ENCODE measurements at places on chromosomes 2 and 18. TPM values are rescaled to one million over a fixed set of nuclear protein-coding genes. Genes with fewer than 3 reads are reported as not detected.

Gene CKAP2L
- 0.19 TPM for polyA plus RNA-seq

Gene CFAP210
- polyA plus RNA-seq: 0.42 TPM

Gene SETBP1
- polyA plus RNA-seq: 5.8 TPM

Gene KIAA2012
- polyA plus RNA-seq: 0.35 TPM

Gene PROKR1
- polyA plus RNA-seq: not detected

Gene KLHL14
- polyA plus RNA-seq: 0.02 TPM

Gene FHL2
- polyA plus RNA-seq: 3.9 TPM

Gene CAPN14
- not detected for polyA plus RNA-seq

DNA sequence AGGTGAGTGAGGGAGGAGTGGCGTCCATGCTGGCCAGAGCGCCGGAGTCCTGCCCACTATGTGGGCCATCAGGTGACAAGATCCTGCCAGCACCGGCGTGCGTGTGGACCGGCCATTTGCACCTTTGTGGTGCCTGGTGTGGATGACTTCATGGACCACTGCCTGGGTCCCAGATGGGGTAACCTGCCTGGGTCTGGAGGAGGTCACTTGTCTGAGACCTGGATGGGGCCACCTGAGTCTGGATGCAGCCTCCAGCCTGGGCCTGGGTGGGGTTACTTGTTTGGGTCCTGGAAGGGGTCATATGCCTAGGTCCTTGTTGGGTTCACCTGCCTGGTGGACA, 299.6 kb downstream of the NDUFA10 start:
- no peak overlapping the region for H3K4me3 ChIP-seq
- H3K27me3 ChIP-seq: no peaks in the 10 kb centered on the region
- no peaks in the 10 kb centered on the region for H3K4me1 ChIP-seq

GRCh38 chr2:151638191-151638933, 95.9 kb downstream of the NEB start:
- H3K27ac ChIP-seq: no peak overlapping the region
- peaks cover 11% of the 10 kb centered on the region for H3K4me1 ChIP-seq
- no peak overlapping the region for H3K4me3 ChIP-seq
- no peaks in the 10 kb centered on the region for H3K36me3 ChIP-seq
- DNase-seq: peak; percentile 39

GRCh38 chr18:2538236-2538635, 33.1 kb downstream of the METTL4 start:
- H3K36me3 ChIP-seq: no peaks in the 10 kb centered on the region
- no peak for DNase-seq
- no peak overlapping the region for H3K27ac ChIP-seq

- H3K36me3 ChIP-seq: no peaks in the 10 kb centered on the region
- H3K4me1 ChIP-seq: no peaks in the 10 kb centered on the region
- H3K27me3 ChIP-seq: no peaks in the 10 kb centered on the region
- H3K4me3 ChIP-seq: no peak overlapping the region
Observed at GRCh38 chr2:215626812-215627281, 191.0 kb upstream of the FN1 start.

DNA sequence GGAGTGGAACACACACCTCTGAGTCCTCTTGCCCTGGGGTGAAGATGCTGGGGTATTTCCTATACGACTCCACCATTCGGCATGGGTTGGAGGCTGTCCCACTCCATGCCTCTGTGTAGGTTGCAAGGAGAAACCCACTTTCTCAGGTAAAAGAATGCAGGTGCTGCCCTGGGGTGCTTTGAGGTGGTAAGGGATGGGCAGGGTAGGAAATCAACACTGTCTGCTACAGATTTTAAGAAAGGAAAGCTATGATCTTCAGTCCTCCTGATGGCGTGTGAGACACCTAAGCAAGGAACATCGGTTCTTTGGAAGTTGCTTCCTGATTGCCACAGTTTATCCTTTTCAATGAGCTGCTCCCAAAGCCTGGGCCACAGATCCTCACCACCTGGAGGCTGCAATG, 209.2 kb downstream of the NCK2 start:
- no peaks in the 10 kb centered on the region for H3K4me1 ChIP-seq
- no peak for DNase-seq
- peaks cover 5% of the 10 kb centered on the region for H3K27me3 ChIP-seq
- H3K27ac ChIP-seq: no peak overlapping the region
- H3K4me3 ChIP-seq: no peak overlapping the region
- H3K36me3 ChIP-seq: no peaks in the 10 kb centered on the region

DNA sequence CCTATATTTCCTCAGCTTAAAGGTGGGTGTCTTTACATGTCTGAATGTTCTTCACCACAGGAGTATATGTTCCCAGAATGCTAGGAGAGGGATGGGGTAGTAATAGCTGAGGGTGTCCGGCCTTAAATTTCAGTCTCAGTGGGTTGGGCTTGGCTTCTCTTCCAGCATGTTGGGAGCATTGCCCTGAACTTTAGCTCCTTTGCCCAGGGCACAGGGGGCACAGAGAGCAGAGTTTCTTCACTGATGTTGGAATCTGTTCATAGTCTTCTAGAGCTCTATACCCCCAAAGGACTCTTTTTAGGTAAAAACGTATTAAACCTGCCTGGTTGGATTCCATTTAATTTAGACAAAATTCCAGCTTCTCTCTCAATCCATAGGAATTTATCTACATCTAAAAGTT, 154.4 kb upstream of the GCFC2 start:
- H3K27me3 ChIP-seq: no peaks in the 10 kb centered on the region
- H3K4me1 ChIP-seq: peaks cover 6% of the 10 kb centered on the region
- no peak overlapping the region for H3K27ac ChIP-seq
- no peak for DNase-seq
- no peak overlapping the region for H3K4me3 ChIP-seq

- no peaks in the 10 kb centered on the region for H3K36me3 ChIP-seq
- DNase-seq: peak; percentile 16
- H3K27ac ChIP-seq: no peak overlapping the region
- H3K4me1 ChIP-seq: peaks cover 2% of the 10 kb centered on the region
Observed at GRCh38 chr2:128437204-128437565, 118.5 kb upstream of the HS6ST1 start.

- no peaks in the 10 kb centered on the region for H3K27me3 ChIP-seq
- no peak overlapping the region for H3K27ac ChIP-seq
- no peak overlapping the region for H3K4me3 ChIP-seq
- H3K36me3 ChIP-seq: no peaks in the 10 kb centered on the region
Observed at GRCh38 chr2:28979576-28980366, 1.3 kb upstream of the TOGARAM2 start.

- H3K4me3 ChIP-seq: no peak overlapping the region
- H3K27ac ChIP-seq: no peak overlapping the region
- H3K36me3 ChIP-seq: no peaks in the 10 kb centered on the region
- DNase-seq: no peak
- peaks cover 5% of the 10 kb centered on the region for H3K27me3 ChIP-seq
- H3K4me1 ChIP-seq: no peaks in the 10 kb centered on the region
Observed at GRCh38 chr2:146850746-146851145, 994.1 kb upstream of the ACVR2A start.

- H3K4me3 ChIP-seq: no peak overlapping the region
- peaks cover 29% of the 10 kb centered on the region for H3K4me1 ChIP-seq
- no peak for DNase-seq
- no peaks in the 10 kb centered on the region for H3K27me3 ChIP-seq
- no peaks in the 10 kb centered on the region for H3K36me3 ChIP-seq
Observed at GRCh38 chr2:177244244-177244771, 20.2 kb downstream of the NFE2L2 start.

DNA sequence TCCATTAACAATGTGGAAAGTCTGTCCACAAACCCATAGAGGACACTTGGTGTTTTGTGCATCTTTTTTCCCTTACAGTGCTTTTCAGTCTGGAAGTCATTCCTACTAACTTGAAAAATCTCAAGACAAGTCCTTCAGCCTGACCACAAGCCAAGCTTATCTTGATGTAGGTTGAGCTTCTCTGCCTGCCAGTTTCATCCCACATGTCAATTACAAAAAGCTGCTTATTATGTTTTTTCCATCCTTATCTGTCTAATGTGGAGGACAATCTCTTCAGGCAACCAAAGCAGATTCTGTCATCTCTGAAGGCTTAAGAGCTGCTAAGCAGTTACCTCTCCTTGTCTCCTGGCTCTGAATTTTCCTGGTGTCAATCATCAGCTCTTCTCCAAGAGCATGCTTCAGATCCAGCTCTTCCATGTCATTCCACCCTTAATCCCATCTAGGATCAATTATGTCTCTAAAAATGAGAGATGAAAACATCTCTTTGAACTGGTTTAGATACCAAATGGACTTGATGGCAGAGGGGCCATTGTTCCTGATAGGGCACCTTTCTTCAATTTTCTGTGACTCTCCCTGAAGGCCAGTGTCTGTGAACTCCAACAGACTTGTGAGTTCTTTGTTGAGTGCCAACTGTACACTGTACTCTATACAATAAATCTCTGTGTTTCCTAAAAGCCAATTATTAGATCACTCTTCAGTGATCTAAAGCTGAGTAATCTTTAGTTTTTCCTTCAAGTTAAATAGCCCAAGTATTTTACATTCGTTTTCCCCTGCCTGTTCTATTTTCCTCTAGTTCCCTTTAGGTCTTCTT, 208.6 kb downstream of the RBM43 start:
- no peak overlapping the region for H3K4me3 ChIP-seq
- H3K27ac ChIP-seq: no peak overlapping the region
- H3K4me1 ChIP-seq: peaks cover 8% of the 10 kb centered on the region
- no peak for DNase-seq
- H3K27me3 ChIP-seq: no peaks in the 10 kb centered on the region

- no peaks in the 10 kb centered on the region for H3K27me3 ChIP-seq
- no peak overlapping the region for H3K27ac ChIP-seq
Observed at GRCh38 chr2:186554429-186554828, 35.4 kb upstream of the ITGAV start.

GRCh38 chr2:65129286-65129825, 550 bp downstream of the RAB1A start:
- peak; percentile 74 for DNase-seq
- no peaks in the 10 kb centered on the region for H3K27me3 ChIP-seq
- peak overlapping the region; percentile 99 for H3K4me3 ChIP-seq
- peak overlapping the region; percentile 99 for H3K27ac ChIP-seq

DNA sequence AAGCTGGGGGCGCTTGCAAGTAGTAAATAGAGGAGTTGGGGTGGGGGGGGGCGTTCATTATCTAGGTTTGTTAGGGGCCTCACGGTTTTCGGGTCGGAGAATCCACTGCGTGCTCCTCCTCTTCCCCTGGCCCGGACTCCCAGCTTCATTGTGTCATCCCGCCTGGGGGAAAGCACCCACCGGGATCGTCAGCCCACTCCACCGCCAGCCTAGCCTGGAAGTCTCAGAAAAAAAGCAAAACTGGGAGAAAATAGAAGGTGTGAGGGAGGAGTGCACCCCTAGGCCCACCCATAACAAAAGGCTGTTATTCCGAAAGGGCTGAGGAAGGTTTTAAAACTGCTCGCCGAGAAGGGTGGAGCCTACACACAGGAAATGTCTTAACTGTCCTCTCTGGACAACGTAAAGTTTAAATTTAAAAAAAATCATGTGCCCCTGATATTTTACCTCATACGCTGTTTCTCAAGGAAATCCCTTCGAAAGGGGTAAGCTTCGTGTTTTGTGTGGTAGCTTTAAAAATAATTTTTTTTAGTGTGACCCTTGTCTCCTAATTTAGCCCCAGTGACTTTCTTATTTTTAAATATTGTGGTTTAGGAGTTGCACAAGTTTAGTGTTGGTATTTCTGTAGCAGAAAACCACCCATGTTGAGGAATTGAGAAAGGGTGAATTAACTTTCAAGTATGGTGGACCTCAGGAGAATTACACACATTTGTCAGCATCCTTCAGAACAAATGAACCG, 104.2 kb downstream of the SPTBN1 start:
- DNase-seq: peak; percentile 49
- no peaks in the 10 kb centered on the region for H3K27me3 ChIP-seq
- H3K4me3 ChIP-seq: peak overlapping the region; percentile 87
- peaks cover 21% of the 10 kb centered on the region for H3K4me1 ChIP-seq
- H3K36me3 ChIP-seq: no peaks in the 10 kb centered on the region

DNA sequence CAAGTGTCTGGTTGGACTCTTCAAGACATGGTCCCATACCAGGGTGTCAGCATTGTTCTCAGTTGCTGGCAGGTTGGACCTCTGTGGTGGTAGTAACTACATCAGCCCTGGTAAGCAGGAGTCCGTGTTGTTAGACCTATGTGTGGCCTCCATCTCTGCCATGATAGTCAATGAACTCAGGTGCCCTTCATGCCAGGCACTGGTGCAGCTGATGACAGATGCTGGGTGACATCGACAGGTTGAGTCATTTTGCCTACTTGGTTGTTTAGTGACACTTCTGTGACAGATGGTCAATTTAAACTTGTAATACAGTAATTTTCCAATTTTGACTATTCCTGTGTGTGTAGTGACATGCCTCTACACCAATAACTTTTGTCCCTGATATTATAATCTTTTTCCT, 189.7 kb downstream of the SP3 start:
- H3K4me3 ChIP-seq: no peak overlapping the region
- no peaks in the 10 kb centered on the region for H3K36me3 ChIP-seq
- no peaks in the 10 kb centered on the region for H3K27me3 ChIP-seq
- DNase-seq: no peak
- H3K4me1 ChIP-seq: no peaks in the 10 kb centered on the region
- no peak overlapping the region for H3K27ac ChIP-seq

GRCh38 chr2:73935641-73936040, 9.0 kb downstream of the DGUOK start:
- H3K27me3 ChIP-seq: no peaks in the 10 kb centered on the region
- peaks cover 9% of the 10 kb centered on the region for H3K36me3 ChIP-seq
- H3K27ac ChIP-seq: no peak overlapping the region
- H3K4me3 ChIP-seq: no peak overlapping the region

- no peaks in the 10 kb centered on the region for H3K36me3 ChIP-seq
- no peak overlapping the region for H3K27ac ChIP-seq
- H3K27me3 ChIP-seq: no peaks in the 10 kb centered on the region
- H3K4me3 ChIP-seq: no peak overlapping the region
Observed at GRCh38 chr18:7742224-7742623, 175.1 kb downstream of the PTPRM start.

DNA sequence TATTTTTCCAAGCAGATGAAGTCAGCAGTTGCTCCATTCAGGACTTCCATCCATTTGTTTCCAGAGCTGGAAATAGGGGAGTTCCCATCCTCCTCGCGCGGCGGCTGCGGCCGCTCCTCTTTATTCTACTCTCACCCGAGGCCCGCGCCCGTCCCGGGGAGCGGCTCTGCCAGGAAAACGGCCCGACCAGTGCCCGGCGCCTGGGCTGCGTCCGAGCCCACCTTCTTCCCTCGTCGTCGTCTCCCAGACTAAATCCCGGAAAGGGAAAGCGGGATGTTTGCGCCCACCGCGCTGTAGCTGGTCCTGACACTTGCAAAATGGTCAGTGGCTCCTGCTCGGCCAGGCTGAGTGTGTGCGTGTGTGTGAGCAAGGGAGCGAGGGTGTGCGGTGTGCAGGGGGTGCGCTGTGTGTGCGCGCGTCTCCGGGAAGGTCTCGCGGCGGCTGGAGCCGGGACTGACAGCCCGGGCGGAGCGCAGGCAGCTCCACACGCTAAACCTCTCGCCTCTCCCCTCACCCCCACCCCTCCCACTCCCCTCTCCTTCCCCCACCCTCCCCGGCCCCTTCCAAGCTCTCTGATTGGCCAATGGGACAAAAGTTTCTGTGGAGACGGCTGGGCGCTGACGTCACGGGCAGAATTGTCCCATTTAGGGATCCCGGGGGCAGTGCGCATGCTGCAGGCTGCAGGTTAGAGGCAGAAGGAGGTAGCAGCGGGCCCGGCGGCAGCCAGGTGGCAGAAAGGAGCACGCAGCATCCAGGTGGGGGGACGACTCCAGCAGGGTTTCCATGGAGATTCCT, at the start of gene NOL4:
Gene NOL4 (minus strand): TSS at position 491 of the 795 bp plus-strand sequence. CDS start 1,660 bp downstream, outside the sequence.
- peaks cover 33% of the 10 kb centered on the region for H3K4me1 ChIP-seq
- H3K36me3 ChIP-seq: no peaks in the 10 kb centered on the region
- H3K27me3 ChIP-seq: no peaks in the 10 kb centered on the region
- DNase-seq: no peak
- no peak within 1 kb of the TSS for H3K27ac ChIP-seq

All from liver (tissue), 10 donors.